ENCODE measurements at places on chromosomes 6 and 20.

DNA sequence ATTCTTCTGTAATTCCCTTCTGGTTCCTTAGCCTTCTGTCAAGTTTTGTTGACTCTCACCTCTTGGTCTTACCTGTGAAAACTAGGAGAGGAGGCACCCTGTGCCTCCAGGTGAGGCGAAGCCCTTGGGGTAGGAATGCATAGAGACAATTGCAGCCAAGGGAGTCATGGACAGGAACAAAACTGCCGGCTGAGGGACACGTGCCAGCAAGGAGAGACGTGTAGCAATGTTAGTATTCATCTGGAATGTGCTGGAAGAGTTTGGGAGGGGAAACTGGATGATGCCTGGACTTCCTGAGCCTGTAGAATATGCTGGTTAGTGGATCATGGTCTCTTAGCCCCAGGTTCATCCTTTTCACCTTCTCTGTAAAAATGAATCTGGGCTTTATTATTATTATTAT is 3.9 kb upstream of the TIAM2 start:
- DNase-seq, result no peak

DNA sequence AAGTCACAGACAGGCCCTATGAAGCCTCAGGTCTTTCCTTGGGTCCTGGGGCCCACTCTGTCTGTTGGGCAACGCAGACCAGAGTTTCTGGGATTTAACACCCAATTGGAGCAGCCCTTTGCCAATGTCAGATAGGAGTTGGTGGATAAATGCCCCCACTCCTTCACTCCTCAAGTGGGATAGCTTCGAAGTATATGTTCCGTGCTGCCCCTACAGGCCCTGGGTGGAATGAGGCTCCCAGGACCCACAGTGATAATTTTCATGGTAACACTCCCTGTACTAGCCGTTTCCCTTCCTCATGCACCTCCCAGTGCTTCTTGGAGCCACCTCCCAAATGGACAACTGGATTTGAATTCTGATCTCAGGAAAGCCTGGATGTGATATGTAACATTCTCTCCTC is 145.4 kb downstream of the FOXA2 start:
- no peak for DNase-seq

DNA sequence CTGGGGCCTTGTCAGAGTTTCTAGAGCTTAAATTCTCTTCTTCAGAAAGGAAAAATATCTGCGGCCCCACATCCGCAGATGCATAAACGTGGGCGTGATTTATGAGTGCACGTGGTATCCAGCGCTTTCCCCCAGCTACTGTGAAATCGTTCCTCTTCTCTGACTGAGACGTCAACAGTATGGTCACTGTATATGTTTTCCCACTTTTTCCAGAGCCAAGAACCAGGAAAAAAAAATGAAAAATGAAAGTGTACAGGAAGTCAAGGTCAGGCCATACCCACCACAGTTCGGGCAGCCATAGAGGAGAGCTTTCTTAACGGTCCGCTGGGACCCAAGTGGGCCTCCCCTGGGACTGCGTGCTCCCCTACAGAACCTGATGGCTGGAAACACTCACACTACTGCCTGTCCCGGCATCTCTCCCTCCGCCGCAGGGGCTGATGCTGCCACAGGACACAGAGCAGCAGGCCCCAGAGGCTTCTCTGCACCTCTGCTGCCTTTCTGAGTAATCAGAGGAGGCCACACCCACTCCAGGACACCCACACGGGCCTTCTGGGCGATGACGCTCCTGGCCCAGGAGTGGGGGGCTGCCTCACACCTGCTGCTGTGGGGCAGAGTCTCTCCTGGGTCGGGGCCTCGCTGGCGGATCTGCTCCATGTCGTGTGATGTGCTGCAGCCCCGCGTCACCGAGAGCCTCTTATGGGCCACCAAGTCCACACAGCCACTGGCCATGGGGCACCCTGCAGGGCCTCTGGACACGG is 16.4 kb upstream of the STX16 start:
- no peak for DNase-seq

DNA sequence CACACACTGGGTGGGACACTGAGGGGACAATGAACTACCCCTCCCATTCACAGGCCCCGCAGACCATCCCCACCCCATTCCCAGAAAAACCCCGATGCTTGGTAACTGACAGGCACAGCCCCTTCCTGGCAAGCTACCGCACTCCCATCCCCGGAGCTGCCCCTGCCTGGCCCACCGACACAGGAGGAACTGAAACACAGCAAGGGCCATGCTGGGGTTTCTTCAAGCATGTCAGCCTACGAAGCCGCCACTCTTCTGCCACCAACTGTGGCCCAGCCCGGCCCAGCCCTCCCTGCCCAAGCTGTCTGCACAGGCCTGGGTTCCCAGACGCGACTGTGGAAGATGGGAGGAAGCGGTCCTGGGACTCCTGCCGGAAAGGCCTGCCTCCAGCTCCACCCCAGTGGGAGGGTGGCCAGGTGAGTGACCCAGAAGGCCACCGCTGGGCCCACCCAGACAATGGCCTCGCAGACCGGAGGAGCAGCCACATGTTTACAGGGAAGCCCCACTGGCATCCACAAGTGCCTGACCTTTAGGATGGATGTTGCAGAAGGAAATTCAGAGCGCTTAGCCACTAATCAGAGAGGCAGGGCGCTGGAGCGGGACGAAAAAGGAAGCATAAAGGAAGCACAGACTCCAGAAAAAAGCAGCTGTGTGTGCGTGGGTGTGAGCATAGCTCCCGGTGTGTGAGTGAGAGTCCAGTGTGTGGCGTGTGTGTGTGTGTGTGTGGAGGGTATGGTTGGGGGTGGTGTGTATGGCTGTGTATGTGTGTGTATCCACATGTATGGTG is 91.6 kb downstream of the PRND start:
- no peak for DNase-seq

Data from mucosa of gallbladder (tissue), 1 donor.